ENCODE measurements at places on chromosomes 3 and 15.

DNA sequence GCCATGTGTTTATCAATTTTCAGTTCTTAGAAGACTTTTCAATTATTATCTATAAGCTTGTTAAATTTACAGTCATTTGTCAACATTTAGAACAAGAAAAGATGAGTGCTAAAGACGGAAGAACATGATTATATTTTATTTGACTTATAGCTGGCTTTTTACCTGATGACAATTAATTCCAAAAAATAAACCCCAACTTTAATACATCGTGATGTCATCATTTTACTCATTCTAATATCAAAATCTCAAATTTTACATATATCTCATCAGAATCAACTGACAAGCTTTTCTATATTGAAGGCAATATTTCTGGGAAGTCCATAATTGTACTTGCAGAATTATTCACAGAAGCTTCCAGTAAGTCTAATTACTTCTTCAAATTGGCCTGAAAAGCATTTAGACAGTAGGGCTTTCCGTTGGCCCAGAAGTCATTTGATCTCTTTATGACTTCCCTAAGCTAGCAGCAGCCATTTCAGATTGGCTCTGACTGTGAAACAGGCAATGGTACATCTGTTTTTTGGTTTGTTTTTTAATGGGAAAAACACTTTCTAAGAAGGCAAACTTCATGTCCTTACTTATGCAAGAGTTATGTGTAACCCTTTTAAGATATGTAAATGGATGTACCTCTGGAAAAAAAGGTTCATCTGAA lies 234.7 kb upstream of the PLSCR5 start:
- DNase-seq = no peak

DNA sequence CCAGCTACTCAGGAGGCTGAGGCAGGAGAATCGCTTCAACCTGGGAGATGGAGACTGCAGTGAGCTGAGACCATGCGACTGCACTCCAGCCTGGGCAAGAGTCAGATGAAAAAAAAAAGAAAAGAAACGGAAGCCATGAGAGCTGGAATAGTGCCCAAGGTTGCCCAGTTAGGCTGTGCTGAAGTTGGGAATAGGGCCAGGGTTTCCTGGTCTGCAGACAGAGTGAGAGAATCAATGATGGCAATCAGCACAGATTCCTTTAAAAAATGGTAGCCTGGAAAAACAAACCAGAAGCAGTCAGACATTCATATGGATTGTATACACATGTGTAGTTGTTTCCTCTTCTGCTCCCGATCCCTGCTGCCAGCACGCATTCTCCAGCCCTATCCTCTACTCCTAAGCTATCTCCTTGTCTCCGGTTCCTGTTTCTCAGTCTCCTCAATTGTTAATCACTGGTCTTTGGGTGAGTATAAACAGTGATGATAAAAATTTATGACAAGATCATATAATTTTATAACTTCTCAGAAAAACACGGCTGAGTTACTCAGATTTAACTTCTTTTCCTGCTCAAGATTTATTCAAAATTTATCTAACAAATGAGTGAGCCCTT lies 316.2 kb upstream of the UMPS start:
- DNase-seq = no peak

GRCh38 chr3:106305127-106305526 lies 436.3 kb upstream of the CBLB start:
- no peak for DNase-seq

DNA sequence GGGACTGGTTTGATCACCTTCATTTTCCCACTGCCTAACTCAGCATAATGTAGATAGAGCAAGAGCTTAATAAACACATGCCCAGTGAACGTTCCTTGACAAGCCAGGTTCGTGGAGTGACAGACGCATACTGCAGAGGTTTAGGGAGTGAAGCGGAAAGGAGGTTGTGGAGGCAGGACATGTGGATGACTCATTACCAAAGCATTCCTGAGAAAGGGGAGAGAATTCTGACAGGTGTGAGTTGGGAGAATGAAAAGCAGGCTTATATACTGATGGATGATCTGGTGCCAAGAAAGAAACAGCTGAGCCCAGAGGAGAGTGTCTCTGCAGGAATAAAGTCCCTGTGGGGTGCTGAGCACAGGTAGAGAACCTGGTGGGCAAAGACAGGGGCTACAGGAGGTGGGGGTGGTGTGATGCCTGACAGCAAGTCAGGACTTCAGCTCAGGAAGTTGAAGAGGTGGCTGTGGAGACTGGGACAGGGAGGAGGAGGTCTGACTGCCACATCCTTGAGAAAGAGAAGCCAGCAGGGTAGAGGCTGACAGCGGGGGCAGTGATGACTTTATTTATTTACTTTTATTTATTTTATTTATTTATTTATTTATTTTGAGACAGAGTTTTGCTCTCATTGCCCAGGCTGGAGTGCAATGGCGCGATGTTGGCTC lies 2.4 kb upstream of the RPL29 start:
- peak; percentile 65 for DNase-seq

GRCh38 chr3:122427857-122428471 lies 12.1 kb upstream of the WDR5B start:
- no peak for DNase-seq

DNA sequence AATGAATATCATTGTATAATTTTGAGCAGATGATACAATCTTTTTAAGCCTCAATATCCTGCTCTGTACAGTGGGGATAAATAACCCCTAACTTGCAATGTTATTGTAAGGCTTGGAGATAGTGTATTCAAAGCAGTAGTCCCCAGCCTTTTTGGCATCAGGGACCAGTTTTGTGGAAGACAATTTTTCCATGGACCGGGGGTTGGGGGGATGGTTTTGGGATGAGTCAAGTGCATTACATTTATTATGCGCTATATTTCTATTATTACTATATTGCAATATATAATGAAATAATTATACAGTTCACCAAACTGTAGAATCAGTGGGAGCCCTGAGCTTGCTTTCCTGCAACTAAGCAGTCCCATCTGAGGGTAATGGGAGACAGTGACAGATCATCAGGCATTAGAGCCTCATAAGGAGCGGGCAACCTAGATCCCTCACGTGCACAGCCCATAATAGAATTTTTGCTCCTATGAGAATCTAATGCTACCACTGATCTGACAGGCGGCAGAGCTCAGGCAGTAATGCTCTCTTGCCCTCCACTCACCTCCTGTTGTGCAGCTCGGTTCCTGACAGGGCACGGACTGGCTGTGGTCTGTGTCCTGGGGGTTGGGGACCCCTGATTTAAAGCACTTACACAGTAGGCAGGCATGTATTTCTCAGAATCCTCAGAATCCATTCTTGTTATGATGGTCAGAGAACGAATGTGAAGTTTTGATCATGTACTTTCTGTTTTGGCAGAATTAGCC lies 102.2 kb downstream of the PTPRG start:
- DNase-seq = no peak

DNA sequence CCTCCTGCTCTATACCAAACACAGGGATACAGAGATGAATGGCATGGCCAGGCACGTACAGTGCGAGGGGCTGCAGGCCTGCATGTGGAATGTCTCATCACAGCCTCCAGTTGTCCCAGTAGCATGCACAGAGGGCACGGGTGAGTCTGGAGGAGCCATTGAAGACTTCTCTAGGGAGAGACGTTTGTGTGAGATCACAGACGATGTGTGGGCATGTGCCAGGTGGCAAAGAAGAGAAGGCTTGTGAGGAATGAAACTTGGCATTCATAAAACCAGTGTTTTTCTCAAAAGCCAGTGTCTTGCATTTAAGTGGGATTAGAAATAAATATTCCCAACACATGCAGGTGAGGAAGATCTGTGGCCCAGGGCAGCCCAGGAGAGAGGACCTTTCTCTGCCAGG lies 119.1 kb upstream of the UBE3A start:
- no peak for DNase-seq

- DNase-seq = no peak
These were observed 7.8 kb downstream of the DNASE1L3 start for GRCh38 chr3:58202917-58203360.

- DNase-seq = no peak
These were observed 193.1 kb downstream of the XXYLT1 start for GRCh38 chr3:195077611-195078540.

DNA sequence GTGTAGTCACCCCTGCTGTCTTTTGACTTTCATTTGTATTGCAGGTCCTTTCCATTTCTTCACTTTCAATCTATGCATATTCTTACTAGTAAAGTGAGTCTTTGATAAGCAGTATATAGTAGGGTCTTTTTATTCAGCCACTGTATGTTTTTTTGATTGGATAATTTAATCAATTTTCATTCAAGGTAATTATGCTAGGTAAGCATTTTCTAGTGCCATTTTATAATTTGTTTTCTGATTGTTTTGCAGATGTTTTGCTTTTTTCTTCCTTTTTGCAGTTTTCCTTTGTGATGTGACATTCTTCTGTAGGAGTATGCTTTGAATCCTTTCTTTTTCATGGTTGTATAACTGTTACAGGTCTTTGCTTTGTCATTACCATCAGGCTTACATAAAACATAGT lies 504.3 kb upstream of the GBE1 start:
- DNase-seq = no peak

DNA sequence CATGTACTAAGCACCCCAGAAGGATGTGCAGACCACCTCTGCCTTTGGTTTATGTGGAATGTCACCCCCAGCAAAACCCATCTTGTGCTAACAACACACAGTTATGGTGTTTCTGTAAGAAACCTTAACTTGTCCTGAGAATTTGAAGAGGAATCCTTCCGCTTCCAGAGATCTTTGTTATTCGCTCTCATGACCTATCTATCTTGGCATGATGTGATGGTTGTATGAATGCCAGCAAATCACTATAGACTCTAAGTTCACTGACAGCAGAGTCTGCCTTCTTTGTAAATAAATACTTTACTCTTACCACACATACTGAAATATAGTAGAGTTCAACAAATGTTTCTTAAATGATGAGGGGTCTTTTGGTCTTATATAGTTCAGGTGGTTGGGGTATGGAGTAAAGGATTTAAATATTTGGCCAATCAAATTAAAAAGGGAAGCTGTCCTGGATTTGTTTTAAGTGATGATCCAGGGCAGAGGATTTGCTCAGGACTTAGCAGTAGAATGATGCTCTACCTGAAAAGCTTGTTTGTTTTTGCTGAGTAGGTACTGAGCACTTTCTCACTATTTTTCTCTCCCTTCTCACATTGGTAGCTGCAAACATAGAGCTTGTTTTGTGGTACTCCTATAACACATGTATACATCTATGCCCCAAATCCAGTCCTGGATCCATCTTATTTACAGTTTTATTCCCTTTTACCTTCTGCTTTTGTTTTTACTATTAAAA lies 27.9 kb upstream of the RTP1 start:
- DNase-seq = no peak

Data from DMS53 (cell line).